ENCODE measurements at places on chromosomes 13 and 19. TPM values are rescaled to one million over a fixed set of nuclear protein-coding genes. Genes with fewer than 3 reads are reported as not detected.

DNA sequence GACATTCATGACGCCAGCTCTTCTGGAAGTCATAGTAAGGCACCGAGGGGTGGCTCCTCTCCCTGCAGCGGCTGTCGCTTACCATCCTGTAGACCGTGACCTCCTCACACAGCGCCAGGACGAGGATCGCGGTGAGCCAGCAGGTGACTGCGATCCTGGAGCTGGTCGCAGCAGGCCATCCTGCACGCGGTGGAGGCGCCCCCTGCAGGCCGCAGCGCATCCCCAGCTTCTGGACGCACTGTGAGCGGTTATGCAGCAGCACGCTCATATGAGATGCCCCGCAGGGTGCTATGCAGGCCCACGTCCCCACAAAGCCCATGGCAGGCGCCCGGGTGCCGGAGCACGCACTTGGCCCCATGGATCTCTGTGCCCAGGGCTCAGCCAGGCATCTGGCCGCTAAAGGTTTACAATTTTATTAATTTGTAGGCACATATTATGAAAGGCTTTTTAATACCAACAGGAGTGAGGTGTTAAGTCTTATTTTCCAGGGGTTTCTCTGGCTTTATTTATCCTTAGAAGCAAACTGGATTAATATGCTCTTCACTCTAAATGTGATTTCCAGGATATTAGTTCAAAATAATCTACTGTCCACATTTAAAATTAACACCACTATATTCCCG is 35.6 kb upstream of the PSPC1 start:
- DNase-seq: peak; percentile 5
- H3K27ac ChIP-seq: no peak overlapping the region
- H3K4me1 ChIP-seq: no peaks in the 10 kb centered on the region
- peaks cover 22% of the 10 kb centered on the region for H3K36me3 ChIP-seq
- no peak overlapping the region for H3K4me3 ChIP-seq

- peaks cover 2% of the 10 kb centered on the region for H3K36me3 ChIP-seq
- H3K27ac ChIP-seq: no peak overlapping the region
- peaks cover 23% of the 10 kb centered on the region for H3K4me1 ChIP-seq
- no peak overlapping the region for H3K4me3 ChIP-seq
These were observed 17.0 kb downstream of the SLC7A1 start for GRCh38 chr13:29578300-29579085.

CARM1 gene
- 88.0 TPM for total RNA-seq

DNA sequence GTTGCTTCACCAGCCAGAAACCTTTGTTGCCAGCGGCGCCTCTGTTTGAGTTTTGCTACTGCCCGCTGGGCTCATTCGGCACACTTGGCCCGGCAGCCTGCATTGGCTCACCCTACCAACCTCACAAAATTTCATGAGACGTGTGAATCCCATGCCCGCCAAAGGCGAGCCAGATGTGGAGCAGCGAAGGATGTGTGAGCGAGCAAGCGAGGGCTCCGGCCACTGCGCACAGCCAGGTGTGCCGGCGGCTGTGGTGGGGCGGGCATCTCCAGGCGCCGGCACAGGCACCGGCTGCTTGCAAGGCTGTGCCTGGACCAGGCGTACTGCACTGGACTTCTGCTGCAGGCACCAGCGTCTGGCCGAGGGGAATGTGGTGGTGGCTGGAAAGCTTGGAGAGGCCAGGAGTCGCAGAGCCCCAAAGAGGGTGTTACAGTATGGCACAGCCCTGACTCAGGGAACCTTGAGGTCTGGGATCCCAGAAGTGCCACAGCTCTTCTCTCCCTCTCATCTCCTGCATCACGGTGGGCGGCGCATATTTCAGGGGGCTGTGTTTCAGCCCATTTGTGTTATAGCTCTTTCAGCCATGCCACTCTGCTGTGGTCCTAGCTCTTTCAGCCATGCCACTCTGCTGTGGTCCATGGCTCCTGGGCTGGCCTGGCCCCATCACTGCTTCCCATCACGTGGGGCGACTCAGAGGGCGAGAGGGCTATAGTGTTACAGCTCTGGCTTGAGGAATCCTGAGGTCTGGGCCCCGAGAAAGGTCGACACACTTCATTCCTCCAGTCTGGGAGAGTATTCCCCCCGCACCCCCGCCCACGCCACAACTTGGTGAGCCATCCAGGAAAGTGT is 592.0 kb upstream of the SLITRK5 start:
- DNase-seq: no peak
- H3K27ac ChIP-seq: no peak overlapping the region

TUBB4A gene
- total RNA-seq: 3.0 TPM

DNA sequence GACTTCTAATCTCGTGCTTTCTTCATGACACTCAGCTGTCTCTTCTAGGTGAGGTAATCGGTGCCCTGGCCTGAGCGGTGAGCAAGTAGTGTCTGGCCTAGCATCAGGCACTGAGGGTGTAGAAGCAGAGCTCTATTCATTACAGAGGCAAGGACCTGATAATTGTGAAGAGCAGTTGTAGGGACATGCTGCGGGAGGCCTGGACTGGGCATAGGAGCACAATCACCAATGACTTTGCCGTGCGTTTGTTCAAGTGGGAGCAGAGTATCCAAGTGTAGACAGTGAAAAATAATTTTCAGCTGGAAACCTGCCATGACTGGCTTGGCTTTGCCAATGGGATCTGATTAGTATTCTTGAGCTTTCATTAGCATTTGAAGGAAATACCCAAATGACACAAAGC is 32.1 kb upstream of the DCLK1 start:
- DNase-seq: no peak
- H3K27me3 ChIP-seq: no peaks in the 10 kb centered on the region
- no peaks in the 10 kb centered on the region for H3K4me1 ChIP-seq
- H3K4me3 ChIP-seq: no peak overlapping the region
- H3K36me3 ChIP-seq: no peaks in the 10 kb centered on the region

DNA sequence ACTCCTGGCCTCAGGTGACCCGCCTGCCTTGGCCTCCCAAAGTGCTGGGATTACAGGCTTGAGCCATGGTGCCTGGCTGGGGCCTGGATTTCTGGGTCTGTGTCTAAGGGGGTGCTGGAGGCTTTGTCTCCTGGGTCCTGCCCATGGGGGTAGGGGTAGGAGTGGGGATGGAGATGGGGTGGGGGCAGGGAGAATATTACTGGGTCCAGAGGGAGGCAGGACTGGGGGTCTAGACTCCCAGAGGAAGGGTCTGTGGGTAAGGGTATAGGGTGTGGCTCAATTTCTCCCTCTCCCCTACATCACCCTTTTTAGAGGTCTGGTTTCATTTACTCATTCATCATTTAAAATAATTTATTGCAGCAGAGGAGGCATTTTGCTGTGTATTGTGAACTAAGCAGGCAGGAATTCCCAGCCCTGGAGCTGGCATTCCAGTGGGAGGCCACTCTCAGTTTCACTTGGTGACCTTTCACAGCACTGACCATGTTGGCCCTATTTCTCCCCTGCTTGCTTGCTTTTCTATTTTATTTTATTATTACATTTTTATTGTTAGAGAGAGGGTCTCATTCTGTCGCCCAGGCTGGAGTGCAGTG is 810 bp upstream of the NFKBID start:
- peak overlapping the region; percentile 98 for H3K27ac ChIP-seq
- peaks cover 23% of the 10 kb centered on the region for H3K36me3 ChIP-seq
- H3K4me3 ChIP-seq: peak overlapping the region; percentile 97
- no peak for DNase-seq

RSPH6A gene
- 0.29 TPM for total RNA-seq

DNA sequence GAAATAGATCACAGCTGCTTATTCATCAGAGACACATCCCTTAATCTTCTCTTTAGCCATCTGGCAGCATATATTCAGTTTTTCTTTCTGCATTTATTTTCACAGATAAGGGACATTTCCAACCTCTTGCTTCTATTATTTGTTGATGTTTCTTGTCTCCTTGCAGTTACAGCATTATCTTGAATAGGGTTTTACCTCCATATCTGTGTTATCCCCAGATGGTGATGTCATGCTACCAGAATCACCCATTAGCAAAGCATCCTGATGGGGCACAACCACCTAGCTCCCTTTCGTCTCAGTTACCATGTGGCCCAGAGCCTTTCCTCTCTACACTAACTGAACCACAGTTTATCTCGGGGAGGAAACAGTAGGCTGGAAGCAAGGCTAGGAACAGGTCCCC is 483.9 kb downstream of the FOXO1 start:
- peaks cover 5% of the 10 kb centered on the region for H3K36me3 ChIP-seq
- no peak for DNase-seq
- H3K27ac ChIP-seq: no peak overlapping the region
- no peak overlapping the region for H3K4me3 ChIP-seq
- H3K27me3 ChIP-seq: no peaks in the 10 kb centered on the region

DNA sequence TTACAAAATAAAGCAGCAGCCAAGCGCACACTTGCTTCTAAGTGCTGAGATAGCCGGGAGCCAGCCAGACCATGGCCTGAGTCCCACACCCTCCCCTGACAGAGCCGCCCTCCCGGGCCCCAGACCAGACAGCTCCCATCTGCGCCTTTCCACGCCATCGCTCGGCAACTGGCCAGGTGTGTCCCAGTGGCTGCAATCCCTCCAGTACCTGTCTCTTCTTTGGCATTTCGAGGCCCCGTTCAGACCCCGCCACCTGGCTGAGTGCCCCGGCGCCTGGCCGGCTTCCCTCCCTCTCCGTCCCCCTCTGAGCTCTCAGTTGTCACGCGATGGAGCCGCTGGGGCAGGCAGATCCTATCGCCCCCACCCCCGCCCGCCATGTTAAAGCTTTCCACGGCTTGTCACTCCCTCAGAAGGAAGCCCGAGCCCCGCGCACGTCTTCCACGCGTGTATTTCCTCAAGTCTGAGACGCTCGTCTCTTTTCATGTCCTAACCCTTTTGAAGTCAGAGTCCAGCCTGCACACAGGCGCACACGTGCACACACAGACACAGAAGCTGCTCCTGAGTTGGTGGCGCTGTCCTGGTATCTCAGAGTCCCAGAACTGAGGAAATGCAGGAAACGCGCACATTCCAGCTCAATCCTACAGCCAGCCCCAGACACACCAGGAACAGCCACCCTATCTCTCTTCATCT is 7.9 kb downstream of the MLLT1 start:
- no peak for DNase-seq
- peaks cover 11% of the 10 kb centered on the region for H3K4me1 ChIP-seq
- no peaks in the 10 kb centered on the region for H3K27me3 ChIP-seq
- H3K27ac ChIP-seq: no peak overlapping the region

DNA sequence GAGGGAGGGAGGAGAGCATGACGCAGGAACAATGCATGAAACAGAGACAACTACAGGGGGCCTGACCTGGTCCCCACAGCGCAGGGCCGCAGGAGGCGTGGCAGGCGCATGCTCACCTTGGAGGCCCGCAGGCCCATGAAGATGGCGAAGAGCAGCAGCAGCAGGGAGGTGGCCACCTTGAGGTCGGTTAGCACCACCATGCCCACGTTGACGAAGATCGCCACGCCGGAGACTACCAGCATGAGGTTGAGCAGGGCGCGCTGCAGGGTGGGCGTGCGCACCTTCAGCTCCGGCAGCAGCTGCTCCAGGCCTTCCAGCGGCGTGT is 17.0 kb downstream of the EMP3 start:
- H3K4me1 ChIP-seq: no peaks in the 10 kb centered on the region
- no peak for DNase-seq
- H3K27me3 ChIP-seq: no peaks in the 10 kb centered on the region
- no peak overlapping the region for H3K4me3 ChIP-seq

GRCh38 chr13:89066868-89067466 is 1395.8 kb downstream of the SLITRK5 start:
- no peaks in the 10 kb centered on the region for H3K36me3 ChIP-seq
- H3K27ac ChIP-seq: no peak overlapping the region
- DNase-seq: no peak
- H3K4me1 ChIP-seq: no peaks in the 10 kb centered on the region

DNA sequence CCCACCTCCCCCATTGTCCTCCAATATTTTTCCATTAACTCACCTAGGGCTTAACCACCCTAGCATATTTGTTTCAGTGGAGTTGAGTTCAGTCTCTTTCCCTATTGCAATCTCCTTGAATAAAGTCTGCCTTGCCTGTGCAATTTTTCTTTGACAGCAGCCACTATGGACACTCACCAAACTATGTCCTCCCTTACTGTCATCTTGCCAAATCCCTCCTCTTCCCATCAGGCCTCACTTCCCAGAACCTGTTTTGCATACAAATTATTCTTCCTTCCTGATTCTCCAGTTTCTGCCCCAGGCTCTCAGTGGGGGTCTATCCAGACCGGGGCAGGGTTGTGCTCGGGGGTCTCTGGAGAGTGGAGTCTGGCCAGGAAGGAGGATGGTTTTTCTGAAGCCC is 2.2 kb upstream of the LYPD5 start:
- no peaks in the 10 kb centered on the region for H3K36me3 ChIP-seq
- no peak overlapping the region for H3K27ac ChIP-seq
- DNase-seq: no peak
- H3K4me3 ChIP-seq: no peak overlapping the region
- H3K27me3 ChIP-seq: peaks cover 16% of the 10 kb centered on the region

- H3K36me3 ChIP-seq: no peaks in the 10 kb centered on the region
- no peak overlapping the region for H3K4me3 ChIP-seq
- H3K27ac ChIP-seq: no peak overlapping the region
These were observed 898.9 kb upstream of the MIR17HG start for GRCh38 chr13:90448466-90449037.

- no peak overlapping the region for H3K27ac ChIP-seq
- no peaks in the 10 kb centered on the region for H3K27me3 ChIP-seq
- H3K4me3 ChIP-seq: no peak overlapping the region
- H3K36me3 ChIP-seq: no peaks in the 10 kb centered on the region
- no peak for DNase-seq
- H3K4me1 ChIP-seq: peaks cover 15% of the 10 kb centered on the region
These were observed 10.1 kb downstream of the FAM98C start for GRCh38 chr19:38412961-38413360.

SGCG gene
- total RNA-seq: not detected

DNA sequence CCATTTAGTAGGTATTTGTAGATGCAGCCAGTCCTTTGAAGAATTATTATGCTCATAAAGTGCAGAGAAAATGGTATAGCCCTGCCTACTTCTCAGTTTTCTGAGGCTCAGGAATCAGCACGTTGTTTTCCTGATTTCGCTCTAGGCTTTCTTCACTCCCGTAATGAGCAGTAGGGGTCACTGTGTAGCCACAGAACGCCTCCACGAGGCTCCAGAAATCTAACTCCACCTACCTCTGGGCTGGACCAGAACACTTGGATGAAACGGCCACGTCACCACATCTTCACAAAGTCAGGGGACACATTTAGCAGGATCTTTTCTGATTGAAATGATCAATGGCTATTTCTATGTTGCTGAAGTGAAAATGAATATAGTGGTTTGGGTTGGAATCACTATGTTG is 49.8 kb upstream of the GTF3A start:
- peaks cover 26% of the 10 kb centered on the region for H3K4me1 ChIP-seq
- H3K27me3 ChIP-seq: peaks cover 26% of the 10 kb centered on the region
- no peaks in the 10 kb centered on the region for H3K36me3 ChIP-seq
- no peak overlapping the region for H3K4me3 ChIP-seq
- DNase-seq: peak; percentile 38
- no peak overlapping the region for H3K27ac ChIP-seq

GNG7 gene
- total RNA-seq: 0.13 TPM

DCT gene
- total RNA-seq: not detected

DNA sequence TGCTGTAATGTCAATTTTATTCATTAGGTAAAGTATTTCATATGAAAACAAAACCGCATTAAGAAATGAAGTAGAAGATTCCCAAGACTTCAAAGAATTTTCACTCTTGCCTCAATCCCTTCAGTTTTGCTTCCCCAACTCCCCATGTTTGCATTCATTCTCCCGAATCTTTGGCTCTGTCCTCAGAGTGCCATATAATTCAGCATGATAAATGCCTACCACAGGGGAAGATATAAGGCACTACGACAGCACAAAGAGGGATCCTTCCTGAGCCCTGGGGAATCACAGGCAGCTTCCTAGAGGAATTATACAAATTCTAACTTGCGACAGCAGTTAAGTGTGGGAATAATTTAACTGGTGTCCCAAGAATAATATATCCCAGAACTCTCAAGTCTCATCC is 68.5 kb downstream of the TSC22D1 start:
- no peak overlapping the region for H3K4me3 ChIP-seq
- no peak overlapping the region for H3K27ac ChIP-seq
- H3K36me3 ChIP-seq: no peaks in the 10 kb centered on the region
- no peak for DNase-seq

Measured in activated T-helper 1 cell treated with anti-CD3 and anti-CD28 coated beads, Interleukin-12 subunit alpha, Interleukin-12 subunit beta, Interleukin-2, Interleukin-4 antibody, amounts not matched to agents 30 ng/mL and 10 ng/mL and 1 ng/mL, durations not matched to agents 14 hours and 24 hours and 36 hours (primary cell).